Progenitor cell of endocrine pancreas (in vitro differentiated cells): ENCODE measurements at places on chromosomes 12 and 14.

GRCh38 chr12:124020514-124020949, 47.5 kb downstream of the ZNF664 start:
- no peak for DNase-seq

DNA sequence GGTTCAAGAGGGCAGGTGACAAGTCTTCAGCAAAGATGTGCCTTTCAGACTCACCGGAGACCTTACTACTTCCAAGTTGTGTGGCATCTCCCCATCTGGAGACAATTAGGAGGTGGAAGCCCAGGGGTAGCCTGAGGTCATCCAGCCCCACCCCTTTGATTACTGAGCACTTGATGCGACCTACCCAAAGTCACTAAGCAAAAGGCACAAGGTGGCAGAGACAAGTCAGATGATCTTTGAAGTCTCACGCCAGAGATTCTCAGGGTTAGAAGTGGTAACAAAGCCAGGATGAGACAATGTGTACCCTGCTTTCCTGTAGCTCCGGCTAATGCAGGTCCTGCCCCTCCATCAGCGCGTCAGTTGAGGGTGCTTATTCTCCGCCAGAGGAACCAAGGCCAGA, 1.4 kb upstream of the FOXN3 start:
- no peak for DNase-seq

- no peak for DNase-seq
These were observed 105.4 kb upstream of the GRIN2B start for GRCh38 chr12:14086838-14087237.

GRCh38 chr12:5262450-5262849, 169.5 kb upstream of the NTF3 start:
- no peak for DNase-seq

GRCh38 chr12:39102474-39103209, 197.3 kb upstream of the CPNE8 start:
- DNase-seq = no peak

DNA sequence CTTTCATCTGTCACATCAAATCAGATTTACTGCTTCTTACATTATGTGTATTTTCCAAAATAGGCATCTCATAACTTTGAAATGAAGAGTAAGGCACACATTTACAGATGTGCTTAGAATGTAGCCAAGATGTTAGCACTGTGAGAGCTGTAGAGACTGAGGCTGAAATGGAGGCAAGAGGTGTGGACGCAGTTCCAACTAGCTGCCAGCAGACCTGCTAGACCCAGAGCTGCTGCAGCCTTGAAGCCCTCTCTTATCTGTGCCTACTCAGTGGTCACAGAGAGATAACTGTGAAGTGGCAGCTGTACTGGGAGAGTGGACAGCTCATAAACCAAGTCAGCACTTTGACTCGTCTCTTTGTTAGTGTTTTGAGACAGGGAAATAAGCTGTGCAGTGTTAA, 470.9 kb downstream of the CCER1 start:
- no peak for DNase-seq

DNA sequence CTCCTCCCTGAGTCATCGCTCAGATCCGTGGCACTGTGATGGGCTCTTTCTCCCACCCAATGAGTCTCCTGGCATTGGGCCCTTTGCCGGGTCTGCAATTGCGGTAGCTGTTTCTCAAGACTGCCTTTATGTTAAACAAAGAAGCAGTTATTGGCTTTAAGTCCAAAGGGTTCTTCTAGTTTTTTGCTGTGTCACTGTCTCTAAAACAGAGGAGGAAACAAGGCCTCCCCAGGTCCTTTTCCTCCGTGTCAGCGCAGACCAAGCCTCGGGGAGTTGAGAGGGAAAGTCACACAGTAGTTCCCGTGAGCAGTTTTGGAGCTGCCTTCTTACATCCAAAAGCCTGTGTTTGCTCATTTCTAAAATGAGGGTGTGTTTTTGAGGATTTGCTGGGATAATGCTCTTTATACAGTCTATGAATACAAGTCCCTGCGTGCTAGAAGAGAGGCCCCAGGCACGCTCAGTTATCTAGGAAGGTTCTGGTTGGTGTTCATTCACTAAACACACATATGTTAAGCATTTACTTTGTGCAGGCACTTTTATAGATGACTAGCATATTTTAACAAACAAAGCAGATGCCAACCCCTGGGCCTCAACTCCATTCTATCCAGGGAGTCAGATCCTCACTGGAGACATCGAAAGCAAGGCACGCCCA, 126.0 kb upstream of the PZP start:
- no peak for DNase-seq

DNA sequence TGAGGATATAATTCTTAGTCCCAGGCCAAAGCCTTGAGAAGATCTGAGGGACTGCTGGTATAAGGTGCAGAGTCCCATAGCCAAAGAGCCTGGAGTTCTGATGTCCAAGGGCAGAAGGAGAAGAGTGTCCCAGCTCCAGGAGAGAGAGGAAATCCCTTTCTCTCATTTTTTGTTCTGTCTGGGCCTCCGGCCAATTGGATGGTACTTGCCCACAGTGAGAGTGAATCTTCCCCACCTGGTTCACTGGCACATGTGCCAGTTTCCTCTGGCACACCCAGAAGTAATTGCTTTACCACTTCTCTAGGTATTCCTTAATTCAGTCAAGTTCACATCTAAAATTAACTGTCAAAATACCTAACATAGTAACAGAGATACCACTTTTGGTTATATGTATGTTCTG, 15.3 kb downstream of the ARID4A start:
- no peak for DNase-seq

DNA sequence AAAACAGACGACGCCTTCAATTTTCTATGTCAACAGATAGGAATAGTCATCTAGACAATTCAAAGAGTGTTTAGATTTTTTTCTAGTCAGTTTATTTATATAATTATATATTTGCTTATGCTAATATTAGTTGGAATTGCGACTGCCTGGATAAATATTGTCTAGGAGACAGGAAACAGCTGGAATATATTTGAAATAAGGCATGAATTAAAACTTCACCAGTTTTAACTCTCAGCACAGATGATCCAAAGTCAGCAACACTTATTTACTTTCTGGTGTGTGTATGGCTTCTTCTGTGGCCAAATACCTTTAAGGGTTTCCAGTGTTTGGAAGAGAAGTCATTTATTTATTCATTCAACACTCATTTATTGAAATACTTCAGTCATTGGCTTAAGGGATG, 1215.4 kb upstream of the USP15 start:
- no peak for DNase-seq

DNA sequence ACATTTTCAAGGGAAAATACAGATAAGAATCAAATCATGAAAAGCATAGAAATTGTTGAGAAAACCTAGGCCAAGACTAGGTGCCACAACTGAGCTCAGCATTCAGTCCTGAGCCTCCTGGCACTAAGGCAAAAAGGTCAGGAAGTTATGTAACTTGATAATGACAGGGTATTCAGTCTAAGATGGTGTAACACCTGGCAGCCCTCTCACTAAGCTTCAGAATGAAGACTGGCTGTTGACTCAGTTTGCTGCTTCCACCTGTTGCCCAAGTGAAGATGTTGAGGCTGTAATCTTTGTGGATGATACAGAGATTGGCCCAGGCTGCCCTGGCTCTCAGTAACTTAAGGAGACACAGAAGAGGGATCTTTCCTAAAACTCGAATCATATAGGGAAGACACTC, 19.6 kb downstream of the PROX2 start:
- DNase-seq = no peak

DNA sequence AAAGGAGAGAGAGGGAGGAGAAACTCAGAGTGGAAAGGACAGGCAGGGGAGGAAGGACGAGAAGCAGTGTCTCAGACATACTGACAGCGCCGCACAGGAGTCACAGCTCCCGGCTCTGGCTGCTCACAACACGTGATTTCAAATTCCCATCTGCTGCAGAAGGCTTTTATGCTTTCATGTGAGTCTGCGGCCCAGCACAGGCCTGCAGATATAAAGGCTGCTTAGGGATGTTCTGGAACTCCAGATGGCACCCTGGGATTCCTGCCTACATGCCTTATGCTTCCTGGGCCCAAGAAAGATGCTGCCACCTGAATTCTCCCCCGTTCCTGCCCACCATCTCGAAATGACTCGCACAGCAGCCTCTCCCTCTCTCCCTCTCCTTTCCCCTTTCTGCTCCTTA, 89.6 kb downstream of the NUAK1 start:
- no peak for DNase-seq

GRCh38 chr14:71592361-71592760, 339.9 kb upstream of the RGS6 start:
- no peak for DNase-seq

DNA sequence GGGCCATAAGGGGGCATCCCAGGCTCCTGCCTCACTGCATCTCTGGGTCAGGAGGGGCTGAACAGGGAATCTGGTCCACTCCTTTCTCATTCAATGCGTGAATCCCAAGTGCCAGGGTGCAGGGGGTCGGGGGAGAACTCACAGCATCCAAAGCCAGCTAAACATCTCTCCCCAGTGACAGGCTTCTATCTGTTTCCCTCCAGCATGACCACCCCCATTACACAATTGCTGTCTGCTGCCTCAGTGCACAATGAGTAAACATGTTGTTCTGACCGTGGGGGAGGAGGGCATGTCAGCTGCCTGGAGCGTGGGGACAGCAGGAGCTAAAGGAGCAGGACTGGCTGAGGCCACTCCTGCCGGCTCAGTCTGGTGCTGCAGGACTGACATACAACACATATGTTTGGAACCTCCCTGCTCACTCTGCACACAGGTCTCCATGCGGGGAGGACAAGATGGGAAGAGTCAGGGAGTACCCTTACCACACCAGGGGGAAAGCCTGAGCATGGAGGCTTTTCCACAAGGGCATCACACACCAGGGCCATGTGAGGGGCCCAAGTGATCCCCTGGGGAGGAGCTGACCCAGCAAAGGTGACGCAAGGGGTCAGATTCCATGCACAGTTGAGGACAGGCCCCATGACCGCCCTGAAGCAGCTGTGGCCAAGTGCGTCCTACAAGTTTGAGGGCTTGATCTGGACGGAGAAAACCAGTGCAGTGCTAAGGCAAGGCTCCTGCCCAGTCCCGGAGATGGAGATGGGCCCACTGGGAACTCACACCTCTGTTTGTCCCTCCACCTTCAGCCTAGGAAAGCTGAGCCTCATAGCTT, 1.4 kb downstream of the TNS2 start:
- DNase-seq = no peak

DNA sequence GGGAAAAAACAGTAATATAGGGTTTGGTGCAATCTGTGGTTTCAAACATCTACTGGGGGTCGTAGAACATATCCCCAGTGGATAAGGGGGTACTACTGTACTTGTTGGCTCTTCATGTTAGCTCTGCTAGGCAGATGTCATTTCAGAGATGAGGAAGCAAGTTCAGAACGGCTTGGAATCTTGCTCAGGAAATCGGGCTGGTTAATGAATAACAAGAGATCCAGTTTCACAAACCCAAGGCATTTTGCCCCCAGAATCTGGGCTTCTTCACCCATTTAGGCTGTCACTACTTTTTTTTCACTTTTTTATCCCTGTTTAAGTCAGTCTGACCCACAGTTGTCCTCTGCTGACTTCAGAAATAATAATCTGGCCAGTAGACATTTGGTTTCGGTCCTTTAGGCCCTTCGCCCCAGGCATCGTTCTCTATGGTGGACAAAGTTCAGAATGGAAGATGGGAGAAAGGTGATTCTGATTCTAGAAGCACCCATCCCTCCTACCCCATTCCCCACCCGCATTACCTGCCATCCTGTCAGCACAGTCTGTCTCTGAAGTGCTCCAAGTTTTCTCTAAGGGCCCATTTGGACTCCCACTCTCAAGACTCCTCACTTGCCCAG, 4.5 kb downstream of the SUOX start:
- no peak for DNase-seq

DNA sequence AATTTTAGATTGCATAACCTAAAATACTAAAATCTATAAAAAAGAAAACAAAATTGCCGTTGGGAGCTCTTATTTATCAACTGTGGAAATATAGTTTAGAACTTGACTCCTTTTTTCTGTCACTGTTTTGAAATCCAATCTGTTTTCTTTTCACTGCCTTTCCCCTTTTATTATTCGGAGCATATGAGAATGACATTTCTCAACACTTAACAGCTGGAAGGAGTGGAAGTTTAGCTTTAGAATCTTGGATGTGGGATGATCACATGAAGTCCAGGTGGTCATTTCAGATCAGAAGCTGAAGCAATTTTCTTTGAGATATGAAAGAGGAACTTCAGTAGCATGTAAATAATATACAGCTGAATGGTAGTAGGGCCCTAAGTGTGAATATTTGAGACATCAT, 16.7 kb downstream of the TRHDE start:
- no peak for DNase-seq
